Iris pigment epithelial cell (primary cell): ENCODE measurements at places on chromosomes 4 and X.

DNA sequence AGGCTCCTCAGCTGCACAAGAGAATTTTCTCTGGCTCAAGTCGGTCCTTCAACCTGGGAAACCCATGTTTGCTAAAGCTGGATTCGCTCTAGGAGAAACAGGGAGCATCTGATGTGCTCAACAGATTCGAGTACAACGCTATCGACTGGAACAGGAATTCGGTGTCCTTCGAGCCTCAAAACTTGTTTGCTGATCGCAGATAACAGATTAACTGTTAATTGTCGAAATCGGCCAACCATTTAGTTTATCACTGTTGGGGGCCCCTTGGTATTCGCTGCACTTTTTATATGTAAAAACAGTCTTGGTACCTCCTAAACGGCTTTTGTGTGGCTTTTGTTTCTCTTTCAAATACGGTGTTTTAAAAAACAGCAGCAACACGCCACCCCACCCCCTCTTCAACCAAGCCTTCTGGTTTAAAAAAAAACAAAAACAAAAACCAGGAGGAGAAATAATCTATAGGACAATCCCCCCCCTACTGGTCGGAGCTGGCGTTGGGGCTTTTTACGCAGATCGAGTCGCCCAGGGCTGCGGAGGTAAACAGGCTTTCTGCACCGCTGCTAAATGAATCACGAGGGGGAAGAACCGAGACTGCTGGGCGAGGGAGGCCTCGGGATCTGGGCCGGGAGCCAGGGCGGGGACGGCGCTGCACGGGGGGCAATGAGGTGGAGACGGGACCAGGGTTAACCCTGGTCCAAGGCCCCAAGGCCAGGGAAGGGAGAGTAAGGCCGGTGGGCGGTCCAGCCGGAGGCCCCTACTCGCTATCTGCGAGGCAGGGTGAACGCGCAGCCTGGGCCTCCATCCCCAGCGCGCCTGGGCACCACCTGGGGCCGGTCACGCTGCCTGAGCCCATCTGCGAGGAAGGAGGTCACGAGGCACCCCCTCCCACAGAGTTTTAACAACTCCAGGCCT, 71.7 kb upstream of the BCOR start:
- DNase-seq, result peak; percentile 87

- DNase-seq, result no peak
Observed at GRCh38 chr4:87088186-87088585, 132.2 kb downstream of the KLHL8 start.

GRCh38 chrX:44012484-44013096, 39.4 kb upstream of the NDP start:
- peak; percentile 55 for DNase-seq

- peak; percentile 52 for DNase-seq
Observed at GRCh38 chr4:40687676-40688389, 58.2 kb upstream of the RBM47 start.

GRCh38 chr4:143514497-143514896, 995 bp downstream of the SMARCA5 start:
- DNase-seq, result peak; percentile 66

GRCh38 chr4:6250235-6250983, 19.2 kb upstream of the WFS1 start:
- DNase-seq, result peak; percentile 55

DNA sequence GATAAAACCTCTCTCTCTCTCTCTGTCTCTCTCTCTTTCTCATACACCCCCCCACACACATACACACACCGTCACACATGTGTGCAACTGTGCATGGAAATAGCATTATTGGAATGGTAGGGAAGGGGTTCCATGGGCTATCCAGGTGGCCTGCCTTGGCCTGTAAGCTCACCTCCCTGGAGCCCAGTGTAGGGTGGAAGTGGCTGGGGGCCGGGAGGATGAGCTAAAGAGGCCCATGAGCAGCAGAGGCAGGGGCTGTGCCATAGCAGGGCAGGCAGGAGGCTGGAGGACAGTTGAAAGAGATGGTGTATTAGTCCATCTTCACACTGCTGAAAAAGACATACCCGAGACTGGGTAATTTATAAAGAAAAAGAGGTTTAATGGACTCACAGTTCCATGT, 74.2 kb downstream of the CYTL1 start:
- no peak for DNase-seq

DNA sequence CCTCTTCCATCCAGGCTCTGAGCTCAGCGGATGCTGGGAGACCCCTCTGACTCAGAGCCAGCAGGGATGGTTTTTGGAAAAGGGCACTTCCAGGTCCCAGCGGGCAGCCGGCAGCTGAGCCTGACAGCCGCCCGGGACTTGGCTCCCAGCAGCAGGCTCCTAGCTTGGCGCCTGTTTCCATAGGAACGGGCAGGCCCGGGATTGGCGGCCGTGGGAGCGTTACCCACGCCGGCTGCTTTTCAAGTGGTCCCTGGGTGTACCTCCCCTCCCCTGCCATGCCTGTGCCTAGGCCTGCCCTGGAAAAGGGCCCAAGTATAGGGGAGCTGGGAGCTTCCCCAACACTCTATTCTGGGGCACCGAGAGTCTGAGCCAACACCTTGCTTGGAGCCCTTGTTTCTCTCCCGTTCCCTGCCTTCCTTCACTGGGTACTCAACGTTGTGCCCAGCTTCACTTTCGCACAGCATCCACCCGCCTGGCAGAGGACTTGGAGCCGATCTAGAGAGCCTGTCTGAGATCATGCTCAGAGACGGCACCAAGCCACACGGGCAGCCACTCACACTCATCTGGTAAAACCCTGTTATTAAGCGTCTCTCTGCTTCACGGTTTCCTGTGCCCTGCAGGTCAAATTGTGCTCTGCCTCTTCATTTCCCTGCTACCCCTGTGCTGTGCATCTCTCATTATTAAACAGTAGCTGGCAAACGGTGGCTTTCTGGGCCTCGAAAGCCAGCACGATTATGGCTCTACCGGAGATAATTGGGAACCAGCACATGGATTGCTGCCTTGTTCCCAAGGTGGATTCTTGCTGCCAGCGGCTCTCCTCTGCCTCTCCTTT, 521.5 kb downstream of the BCOR start:
- DNase-seq, result no peak

GRCh38 chr4:89836897-89837384, at the start of gene SNCA:
TSS of gene SNCA (minus strand) at chr4:89837161. CDS start at chr4:89835667, 1,494 bp downstream.
- peak; percentile 58 for DNase-seq

DNA sequence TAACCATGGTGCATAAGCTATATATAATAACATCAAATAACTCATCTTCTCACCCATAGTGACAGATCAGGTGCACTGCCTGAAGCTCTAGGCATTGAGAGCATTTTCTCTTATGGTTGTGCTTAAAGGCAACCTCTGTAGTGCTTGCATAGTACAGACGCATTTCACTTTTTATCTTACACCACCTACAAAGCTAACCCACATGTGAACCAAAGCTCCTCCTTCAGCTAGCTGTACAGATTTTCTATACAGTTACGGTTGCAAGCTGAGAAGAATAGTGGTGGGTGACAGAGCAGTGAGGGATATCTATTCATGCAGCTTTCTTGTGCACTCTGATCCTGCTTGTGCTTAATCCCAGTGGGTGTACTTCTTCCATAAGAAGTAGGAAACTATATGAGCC, 1525.2 kb downstream of the STIM2 start:
- DNase-seq, result no peak

DNA sequence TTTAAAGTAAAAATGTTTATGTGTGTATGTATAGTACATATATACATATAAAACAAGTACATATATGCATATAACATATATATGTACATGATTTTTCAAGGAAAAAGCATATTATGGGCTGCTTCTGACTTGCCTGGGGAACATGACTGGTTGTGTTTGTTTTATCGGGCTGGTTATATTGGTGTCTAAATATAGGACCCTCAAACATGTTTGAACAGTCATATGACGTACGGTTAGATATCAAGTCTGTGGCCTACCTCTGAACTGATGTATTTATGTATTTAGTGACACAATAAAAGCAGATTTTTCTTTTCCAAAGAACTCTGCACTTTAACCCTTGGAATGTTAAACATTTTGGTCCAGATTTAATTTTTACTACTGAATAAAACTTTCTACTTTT, 37.9 kb upstream of the ARSD start:
- DNase-seq, result no peak

DNA sequence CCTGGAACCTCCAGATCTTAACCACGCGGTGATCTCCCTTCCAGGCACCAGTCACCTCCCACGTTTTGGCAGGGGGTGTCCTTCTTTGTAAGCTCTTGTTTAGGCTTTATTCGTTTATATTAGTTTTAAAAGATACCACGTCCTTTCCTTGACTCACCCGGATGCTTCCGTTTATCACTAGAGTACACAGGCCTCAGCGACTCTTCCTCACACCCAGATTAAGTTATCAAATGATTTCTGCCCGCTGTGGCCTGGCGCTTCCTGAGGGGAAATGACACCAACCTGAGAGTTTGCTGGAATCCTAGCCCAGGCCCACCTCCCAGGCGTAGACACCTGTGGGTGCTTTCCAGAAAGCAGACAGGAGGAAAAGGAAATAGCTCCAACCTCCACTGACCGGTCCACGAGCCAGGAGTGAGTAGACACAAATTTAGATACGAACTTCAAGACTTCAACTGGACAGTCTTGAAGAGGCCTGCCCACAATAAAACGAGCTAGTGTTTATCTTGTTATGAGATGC, 756 bp upstream of the ADAMTS3 start:
- peak; percentile 59 for DNase-seq

DNA sequence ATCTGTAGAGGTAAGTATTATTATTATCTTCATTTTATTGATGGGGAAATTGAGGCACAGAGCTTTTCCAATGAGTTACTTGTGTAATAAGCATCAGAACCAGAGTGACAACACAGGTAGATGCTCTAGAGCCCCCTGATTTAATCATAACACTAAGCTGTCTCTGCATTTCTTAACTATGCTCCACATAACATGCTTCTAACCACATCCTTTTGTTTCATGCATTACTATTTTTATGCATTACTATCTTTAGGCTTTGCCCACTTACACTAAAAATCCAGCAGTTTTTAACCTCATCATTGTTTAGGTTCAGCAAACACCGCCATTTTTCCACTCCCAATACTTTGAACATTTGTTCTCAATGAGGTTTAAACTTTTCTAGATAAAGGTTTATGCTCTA, 1900.8 kb upstream of the PCDH10 start:
- DNase-seq, result no peak

GRCh38 chrX:131577999-131578734, 34.3 kb downstream of the OR13H1 start:
- no peak for DNase-seq

DNA sequence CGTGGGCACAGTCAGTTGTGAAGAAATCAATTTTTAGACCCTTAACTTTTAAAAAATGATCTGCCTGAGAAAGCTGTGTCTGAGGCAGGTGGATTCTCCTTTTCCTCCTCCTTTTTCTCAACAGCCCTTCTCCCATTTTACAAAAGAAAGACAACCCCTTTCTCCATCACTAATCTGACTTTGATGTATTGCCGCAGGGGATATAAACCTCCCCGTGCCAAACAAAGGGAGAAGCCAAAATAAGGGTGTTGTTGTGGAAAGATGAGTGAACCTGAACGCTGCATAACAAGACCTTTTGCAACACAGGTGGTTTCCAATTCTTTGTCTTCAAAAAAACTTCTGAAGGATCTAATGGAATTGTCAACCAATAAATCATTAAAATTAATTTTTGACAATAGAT, 8.4 kb upstream of the FHL1 start:
- no peak for DNase-seq

DNA sequence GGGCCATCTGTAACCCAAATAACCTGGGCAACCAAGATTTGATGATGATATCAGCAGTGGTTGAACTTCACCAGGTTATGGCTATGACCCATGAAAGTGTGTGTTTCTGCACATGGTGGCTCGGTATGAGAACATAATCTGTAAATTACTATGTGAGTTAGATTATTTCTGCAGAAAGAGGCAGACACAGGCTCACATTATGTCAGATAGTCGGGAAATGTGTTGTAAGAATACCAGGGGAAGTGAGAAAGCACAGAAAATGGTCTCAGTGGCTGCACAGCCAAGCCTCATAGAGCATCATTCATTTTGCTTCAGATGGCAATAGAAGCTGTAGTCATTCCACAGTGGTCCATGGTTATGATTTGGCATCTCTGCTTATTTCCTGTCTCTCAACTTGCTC, 63.0 kb upstream of the RBPJ start:
- no peak for DNase-seq

- DNase-seq, result peak; percentile 45
Observed at GRCh38 chr4:104494822-104495559, at the start of gene CXXC4. TSS of gene CXXC4 (minus strand) at chr4:104494894. CDS start at chr4:104491802, 3,092 bp downstream.

GRCh38 chr4:165654556-165654955, 218.5 kb upstream of the TLL1 start:
- no peak for DNase-seq

GRCh38 chr4:98151145-98151924, 8.1 kb upstream of the STPG2 start:
- no peak for DNase-seq

GRCh38 chrX:28843817-28844216, 256.6 kb downstream of the IL1RAPL1 start:
- DNase-seq, result no peak

- no peak for DNase-seq
Observed at GRCh38 chrX:9560219-9560618, 95.4 kb downstream of the TBL1X start.

- no peak for DNase-seq
Observed at GRCh38 chr4:87055311-87055710, 120.5 kb downstream of the AFF1 start.

DNA sequence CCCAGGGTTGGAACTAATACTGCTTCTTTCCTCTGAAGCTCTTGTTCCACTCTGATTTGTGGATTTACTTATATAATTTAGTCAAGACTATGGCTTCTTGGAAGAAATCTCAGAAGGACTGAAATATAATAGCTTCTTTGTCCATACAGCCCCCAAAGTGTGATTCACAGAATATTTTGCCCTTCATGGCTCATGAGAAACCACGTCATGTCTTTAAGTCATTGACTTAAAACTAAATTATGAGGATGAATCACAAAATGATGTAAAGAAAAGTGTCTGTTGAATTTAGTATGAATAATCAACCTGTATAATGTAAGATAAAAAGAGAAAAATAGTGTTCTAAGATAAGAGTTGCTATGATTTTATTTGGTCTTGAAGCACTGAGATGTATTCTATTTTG, 43.3 kb upstream of the AGA start:
- DNase-seq, result peak; percentile 54

GRCh38 chr4:86909546-86910295, 17.5 kb upstream of the C4orf36 start:
- DNase-seq, result peak; percentile 46

- DNase-seq, result no peak
Observed at GRCh38 chr4:68077737-68078136, 51.9 kb downstream of the TMPRSS11F start.

DNA sequence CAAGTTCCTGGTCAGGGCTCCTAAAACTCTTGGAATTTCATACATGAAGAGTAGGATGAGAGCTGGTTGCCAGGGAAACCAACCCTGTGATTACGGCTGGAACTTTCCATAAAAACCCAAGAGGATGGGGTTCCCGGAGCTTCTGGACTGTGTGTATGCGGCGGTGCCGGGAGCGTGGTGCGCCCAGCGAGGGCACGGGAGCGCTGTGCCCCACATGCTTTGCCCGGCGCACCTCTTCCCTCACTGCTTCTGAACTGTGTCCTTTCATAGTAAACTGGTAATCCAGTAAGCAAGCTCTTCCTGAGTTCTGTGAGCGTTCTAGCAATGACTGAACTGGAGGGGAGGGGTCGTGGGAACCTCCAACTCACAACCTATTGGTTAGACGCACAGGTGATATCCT, 152.6 kb downstream of the AFAP1 start:
- DNase-seq, result no peak

- DNase-seq, result peak; percentile 39
Observed at GRCh38 chr4:78829296-78829695, 53.1 kb downstream of the BMP2K start.

- DNase-seq, result no peak
Observed at GRCh38 chr4:166064721-166065120, 191.7 kb downstream of the TLL1 start.

- DNase-seq, result peak; percentile 9
Observed at GRCh38 chr4:142663828-142664227, 182.3 kb downstream of the INPP4B start.

GRCh38 chrX:19660604-19661255, 145.4 kb upstream of the MAP3K15 start:
- DNase-seq, result no peak
